ENCODE measurements at places on chromosomes 2 and 18.

GRCh38 chr18:50647792-50648191 lies 87.9 kb downstream of the MAPK4 start:
- no peak for DNase-seq

DNA sequence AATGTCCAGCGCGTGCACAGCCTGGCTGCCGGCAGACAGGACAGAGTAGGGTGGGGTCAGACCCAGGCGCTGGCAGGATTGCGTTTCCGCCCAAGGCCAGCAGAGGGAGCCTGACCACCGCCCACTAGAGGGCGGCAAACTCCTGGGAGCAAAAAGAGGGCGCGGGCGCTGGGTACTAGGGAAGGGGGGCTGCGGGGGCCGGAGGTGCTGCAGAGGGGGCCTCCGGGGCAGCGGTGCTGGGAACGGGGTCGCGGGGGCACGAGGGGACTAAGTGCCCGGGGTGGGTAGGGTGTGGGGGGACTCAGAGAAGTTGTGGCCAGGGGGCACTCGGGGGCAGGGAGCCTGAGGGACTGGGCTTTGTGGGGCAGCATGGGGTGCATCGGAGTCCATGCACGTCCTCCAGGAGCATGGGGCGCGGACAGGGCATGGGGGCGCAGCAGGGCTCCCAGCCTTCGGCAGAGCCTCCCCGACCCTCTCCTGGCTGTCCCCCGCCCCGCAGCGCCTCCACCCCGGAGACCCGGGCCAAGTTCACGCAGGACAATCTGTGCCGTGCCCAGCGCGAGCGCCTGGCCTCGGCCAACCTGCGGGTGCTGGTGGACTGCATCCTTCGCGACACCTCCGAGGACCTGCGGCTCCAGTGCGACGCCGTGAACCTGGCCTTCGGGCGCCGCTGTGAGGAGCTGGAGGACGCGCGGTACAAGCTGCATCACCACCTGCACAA lies 3.2 kb downstream of the TEKT4 start:
- DNase-seq = peak; percentile 64

GRCh38 chr2:9937968-9938367 lies 13.5 kb upstream of the GRHL1 start:
- no peak for DNase-seq

- DNase-seq = peak; percentile 60
Measured at GRCh38 chr2:174878537-174879147, 114.4 kb upstream of the CHRNA1 start.

DNA sequence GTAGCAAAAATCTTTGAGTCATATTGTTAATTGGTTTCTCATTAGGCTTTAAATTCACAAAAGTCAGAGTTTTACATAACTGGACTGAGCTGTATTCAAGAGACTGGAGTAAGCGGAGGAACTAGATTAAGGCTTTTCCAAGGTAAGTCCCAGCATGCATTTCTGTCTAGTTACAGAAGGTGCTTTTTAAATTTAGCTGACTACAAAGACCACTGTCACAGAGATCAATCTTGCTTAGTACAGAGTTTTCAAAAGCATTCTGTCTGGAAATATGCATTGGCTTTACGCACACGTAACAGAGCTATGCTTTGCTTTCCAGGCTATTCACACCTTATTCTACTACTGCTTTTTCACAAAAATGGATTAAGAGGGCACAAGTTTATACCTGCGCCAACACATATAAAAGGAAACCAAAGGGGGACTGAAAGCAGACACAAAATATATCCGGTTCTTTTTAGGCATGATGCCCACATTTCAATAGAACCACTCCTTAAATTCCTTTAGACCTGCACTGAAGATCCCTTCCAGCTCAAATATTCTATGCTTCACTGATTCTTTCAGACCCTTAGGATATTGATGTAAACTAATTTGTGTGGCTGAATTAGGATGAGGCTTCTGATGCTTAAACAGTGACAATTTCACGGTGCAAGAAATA lies 560.7 kb upstream of the CRIM1 start:
- no peak for DNase-seq

- no peak for DNase-seq
Measured at GRCh38 chr2:167851876-167852275, 395.5 kb downstream of the STK39 start.

GRCh38 chr2:19504400-19505198 lies 146.2 kb upstream of the OSR1 start:
- no peak for DNase-seq

DNA sequence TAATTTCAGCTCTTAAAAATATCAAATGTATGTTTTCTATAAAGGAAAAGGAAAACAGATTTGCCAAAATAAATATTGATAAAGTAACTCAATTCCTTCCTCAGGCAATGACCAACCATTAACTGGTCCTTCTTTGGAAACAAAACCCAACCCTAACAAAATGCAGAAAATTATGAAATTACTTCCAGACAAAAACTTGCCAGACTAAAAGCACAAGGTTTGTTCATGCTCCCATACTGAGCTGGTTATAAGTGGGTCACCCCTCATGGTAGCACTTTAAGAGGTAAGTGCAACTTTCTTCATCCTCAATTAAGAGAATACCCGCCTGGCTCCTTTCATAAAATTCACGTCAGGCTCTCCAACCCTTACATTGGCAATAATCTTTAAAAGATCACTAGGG lies 31.1 kb upstream of the TTC32 start:
- DNase-seq = no peak

DNA sequence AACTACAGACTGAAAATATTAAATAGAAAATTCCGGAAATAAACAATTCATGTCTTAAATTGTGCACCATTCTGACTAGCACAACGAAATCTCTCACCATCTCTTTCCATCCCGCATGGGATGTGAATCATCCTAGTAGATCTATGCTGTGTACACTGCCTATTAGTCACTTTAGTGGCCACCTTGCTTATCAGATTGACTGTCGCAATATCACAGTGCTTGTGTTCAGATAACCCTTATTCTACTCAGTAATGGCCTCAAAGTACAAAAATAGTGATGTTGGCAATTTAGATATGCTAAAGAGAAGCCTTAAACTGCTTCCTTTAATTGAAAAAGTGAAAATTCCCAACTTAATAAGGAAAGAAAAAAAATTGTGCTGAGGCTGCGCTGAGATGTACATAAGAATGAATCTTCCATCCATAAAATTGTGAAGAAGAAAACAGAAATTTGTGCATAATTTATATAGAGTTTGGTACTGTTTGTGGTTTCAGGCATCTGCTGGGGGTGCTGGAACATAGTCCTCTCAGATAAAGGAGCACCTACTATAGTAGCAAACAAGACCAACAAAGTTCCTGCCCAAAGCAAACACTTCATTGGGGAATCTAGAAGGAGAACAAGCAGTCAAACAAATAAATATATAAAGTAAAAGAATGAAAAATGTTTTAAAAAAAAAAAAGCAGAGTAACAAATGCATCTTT lies 12.0 kb downstream of the PSMD1 start:
- no peak for DNase-seq

DNA sequence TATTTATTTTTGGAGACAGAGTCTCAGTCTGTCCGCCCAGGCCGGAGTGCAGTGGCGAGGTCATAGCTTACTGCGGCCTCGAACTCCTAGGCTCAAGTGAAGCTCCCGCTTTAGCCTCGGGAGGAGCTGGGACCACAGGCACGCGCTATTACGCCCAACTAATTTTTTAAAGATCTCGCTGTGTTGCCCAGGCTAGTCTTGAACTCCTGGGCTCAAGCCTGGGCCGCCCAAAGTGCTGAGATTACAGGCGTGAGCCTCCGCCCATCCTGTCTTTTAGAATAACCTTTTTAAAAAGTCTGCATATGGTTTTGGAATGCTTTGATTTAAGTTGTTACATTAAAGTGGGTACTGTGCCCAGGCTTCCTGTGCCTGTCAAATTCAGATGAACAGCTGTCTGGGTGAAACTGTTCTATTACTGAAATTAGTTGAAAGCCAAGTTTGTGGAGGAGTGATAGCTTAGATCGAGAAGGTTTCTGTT lies 944 bp downstream of the RAB3GAP1 start:
- no peak for DNase-seq

DNA sequence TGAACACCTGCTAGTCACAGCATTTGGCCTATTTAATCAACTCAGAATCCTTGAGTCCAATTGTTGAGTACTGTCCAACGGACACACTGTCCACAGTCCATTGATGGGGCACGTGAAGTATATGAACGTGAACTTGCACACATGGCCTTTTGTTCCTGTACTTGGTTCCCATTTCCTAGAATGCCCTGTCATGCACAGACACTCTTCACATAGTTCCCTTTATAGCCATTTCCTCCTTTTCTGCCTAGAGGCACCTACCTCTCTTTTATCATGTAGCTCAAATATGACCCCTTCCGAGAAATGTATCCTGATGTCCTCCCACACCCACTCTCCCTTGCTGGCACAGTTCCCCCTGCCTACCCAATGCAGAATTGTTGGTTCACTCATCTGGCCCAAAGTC lies 8.7 kb upstream of the CRYGA start:
- no peak for DNase-seq

DNA sequence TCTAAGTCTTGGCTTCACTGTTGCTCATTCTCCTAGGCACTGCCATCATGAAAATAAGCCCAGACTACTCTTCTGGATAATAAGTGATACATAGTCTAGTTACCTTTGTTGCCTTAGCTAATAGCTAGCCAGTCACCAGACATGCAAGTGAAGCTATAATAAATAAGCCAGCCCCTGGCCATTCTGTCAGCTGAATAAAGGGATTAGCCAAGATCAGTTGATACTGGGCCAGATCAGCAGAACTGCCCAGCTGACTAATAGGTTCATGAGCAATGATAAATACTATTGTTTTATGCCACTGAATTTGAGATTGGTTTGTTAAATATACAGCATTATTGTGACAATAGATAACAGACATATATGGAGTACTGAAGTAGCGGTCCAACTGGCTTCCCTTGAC lies 8.0 kb upstream of the C2orf69 start:
- no peak for DNase-seq

DNA sequence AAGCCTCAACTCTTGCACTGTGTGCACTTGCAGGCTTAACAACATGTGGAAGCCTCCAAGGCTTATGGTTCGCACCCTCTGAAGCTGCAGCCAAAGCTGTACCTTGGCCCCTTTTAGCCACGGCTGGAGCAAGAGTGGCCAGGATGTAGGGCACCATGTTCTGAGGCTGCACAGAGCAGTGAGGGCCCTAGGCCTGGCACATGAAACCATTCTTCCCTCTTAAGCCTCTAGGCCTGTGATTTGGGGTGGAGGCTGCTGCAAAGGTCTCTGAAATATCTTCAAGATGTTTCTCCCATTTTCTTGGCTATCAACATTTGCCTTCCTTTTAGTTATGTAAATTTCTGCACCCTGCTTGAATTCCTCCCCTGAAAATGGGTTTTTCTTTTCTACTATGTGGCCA lies 161.9 kb upstream of the SPATS2L start:
- no peak for DNase-seq

GRCh38 chr2:225379856-225380255 lies 19.7 kb upstream of the NYAP2 start:
- DNase-seq = no peak

DNA sequence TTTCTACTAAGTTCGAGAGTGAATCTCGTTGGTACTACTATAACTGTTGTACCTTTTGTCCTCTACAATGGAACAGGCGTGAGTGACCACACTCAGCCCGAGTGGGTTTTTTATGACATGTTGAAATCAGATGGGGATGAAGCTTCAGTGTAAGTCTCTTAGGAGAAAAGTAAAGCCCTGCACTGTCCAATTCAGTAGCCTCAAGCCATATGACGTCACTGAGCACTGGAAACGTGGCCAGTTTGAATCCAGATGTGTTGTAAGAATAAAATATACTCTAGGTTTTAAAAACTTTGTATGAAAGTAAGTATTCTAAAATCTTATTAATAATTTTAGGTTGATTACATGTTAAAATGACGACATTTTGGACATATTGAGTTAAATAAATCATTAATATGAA lies 101.7 kb upstream of the SP3 start:
- no peak for DNase-seq

DNA sequence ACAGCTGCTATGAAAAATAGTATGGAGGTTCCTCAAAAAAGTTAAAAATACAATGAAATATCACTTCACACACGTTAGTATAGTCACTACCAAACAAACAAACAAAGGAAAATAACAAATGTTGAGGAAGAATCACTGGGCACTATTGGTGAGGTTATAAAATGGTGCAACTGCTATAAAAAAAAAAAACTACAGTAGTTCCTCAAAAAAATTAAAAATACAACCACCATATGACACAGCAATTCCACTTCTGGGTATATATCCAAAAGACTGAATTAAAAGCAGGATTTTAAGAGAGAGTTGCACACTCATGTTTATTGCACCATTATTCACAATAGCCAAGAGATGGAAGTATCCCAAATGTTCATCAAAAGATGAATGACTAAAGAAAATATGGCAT lies 80.9 kb upstream of the POU3F3 start:
- no peak for DNase-seq

DNA sequence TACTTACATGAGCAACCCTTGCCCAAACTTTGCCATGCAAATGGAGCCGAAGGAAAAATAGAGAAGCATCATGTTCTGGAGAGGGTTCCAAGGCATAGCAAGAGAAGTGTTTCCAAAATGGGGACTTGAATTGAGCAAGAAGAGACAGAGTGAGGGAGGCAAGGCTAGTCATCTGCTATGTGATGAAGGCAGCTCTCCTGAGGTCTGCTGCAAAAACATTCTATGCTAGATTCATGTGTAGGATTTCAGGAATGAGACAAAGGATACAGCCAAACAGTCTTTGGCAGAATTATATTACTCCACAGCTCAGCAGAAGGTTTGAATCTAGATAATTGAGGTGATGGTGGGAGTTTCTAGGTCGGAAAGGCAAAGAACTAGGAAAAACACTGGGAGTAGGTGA lies 24.1 kb upstream of the MRPL19 start:
- no peak for DNase-seq

GRCh38 chr18:58896268-58896667 lies 31.6 kb downstream of the ZNF532 start:
- no peak for DNase-seq

DNA sequence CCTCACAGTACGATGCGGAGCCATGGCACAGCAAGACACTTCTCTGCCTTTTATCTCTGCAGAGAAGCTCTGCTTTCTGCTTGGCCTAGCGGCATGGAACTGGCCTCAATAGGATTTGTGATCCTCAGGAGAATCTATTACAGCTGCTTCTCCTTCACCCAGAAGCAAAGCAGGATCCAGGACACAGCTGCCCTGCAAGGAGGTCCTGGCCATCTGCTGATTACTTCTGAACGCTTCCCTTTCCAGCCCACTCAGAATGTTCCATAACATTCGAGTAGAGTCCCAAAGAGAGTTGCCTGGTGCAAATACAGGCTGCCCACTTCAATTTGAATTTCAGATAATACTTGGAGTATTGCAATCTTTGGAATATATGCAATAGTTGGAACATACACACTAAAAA lies 29.2 kb upstream of the KCNS3 start:
- DNase-seq = no peak
